ENCODE measurements at places on chromosomes 7 and 10.

- no peak for DNase-seq
Observed at GRCh38 chr7:1227814-1228544, 4.7 kb upstream of the UNCX start.

- peak; percentile 20 for DNase-seq
Observed at GRCh38 chr10:33136271-33136670, 178.2 kb upstream of the ITGB1 start.

DNA sequence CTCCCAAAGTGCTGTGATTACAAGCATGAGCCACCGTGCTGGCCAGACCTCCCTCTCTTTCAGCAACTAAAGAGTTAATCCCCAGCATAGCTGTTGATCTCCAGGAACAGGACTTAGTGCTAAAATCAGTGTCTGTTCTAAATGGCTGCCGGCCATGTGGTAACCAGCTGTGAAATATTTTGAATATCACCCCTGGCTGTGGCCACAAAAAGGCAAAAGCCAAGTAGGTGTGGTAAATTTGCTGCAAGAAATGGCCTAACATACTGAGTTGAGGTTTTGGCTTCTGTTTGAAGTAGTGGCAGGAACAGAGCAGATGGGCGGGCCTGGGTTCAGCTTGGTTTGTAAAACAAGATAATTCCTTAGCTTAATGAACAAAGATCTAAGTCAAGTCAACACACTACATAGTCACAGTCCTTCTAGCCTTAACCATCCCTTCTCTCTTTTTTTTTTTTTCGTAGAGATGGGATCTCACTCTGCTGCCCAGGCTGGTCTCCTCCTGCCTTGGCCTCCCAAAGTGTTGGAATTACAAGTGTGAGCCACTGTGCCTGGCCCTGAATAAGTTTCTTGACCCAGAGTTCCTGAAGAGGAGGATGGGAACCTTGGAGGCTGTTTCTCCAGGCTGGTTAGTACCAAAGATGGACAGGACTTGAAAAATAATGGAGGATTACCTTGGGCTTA lies 22.7 kb upstream of the AGFG2 start:
- DNase-seq = peak; percentile 98

DNA sequence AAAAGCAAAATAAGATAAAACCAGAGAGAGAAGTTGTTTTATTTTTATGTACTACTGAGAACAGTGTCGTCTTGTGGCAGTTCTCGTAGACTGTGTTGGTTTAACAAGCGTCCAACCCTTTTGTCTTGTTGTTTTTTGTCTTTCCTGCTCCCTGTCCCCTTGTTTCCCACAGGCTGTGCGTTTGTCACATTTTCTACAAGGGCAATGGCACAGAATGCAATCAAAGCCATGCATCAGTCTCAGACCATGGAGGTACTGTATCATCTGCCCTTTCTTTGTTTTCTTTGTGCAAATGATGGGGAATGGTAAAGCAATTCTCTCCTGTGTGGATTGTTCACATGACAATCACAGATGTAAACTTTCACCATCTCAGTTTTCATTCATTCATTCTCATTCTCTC lies 248.8 kb downstream of the CELF2 start:
- DNase-seq = no peak

- no peak for DNase-seq
Observed at GRCh38 chr7:129007572-129007971, 47.3 kb downstream of the TNPO3 start.

DNA sequence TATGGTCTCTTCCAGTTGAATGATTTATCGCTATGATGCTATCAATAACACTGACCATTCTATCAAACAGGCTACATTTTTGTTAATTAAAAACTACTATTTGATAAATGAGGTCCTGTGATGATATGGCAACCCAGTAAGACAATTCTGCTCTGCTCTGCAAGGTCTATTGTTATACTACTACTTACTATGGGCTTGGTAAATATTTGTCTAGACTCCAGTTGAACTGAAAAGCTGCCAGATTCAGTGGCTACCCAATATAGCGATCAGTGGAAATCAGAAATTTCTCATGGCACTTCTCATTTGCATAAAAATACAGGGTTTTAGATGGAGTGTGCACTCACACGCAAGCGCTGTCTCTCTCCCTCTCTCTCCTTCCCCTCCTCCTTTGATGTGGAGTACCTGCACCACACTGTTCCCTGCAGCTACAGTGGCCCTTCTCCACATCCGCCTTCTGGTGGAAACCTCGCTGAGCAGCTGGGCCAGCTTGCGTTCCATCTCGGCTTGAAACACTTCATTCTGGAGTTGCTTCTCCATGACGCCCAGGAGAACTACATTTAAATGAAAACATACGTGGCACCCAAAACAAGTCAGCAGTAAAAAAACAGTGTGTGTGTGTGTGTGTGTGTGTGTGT lies 77.9 kb downstream of the KIAA1549 start:
- DNase-seq = peak; percentile 82

DNA sequence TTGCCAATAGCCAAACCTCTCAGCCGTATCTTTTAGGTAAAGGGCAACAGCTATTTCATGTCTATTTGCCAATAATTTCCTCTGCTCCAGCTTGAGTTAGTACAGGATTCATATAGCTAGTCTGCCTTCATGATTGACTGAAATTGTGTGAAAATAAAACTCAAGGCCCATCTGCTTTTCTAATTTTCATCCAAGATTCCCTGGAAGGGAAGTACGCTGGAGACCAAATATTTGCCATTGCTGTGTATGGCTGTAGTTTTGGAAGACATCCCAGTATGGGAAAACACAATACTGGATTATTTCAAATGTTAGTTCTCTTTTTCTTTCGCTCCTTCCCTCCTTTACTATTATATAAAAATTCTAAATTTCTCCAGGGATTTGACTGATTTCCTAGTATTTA lies 652.4 kb downstream of the CNTNAP2 start:
- DNase-seq = no peak

- no peak for DNase-seq
Observed at GRCh38 chr7:110600956-110601355, 490.0 kb upstream of the LRRN3 start.

- DNase-seq = no peak
Observed at GRCh38 chr7:7209412-7210050, 27.2 kb downstream of the C1GALT1 start.

- DNase-seq = no peak
Observed at GRCh38 chr7:8154272-8154671, 107.7 kb downstream of the ICA1 start.

DNA sequence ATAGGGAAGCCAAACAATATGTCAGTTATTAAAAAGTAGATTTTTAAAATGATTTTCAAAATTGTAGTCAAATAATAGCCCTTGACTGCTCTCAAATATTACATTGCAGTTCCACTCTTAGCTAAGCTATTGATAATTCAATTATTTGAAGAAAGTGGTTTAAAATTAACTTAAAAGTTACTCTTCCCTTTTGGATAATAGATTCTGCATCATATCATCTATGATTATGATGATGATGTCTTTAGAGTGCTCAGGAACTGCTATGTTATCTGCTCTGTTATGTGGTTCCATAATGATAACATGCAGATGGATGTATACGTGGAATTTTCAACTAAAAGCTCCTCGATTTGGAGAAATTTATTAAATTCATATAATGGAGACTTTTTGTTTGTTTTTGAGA lies 110.0 kb downstream of the ADAM22 start:
- no peak for DNase-seq

- DNase-seq = no peak
Observed at GRCh38 chr10:9766762-9767161, 1250.9 kb upstream of the CELF2 start.
